Right hindlimb (tissue), 1 donor: ENCODE measurements at places on chromosomes 7 and 10.

- no peak for DNase-seq
These were observed 1223.8 kb downstream of the NXPH1 start for GRCh38 chr7:9657257-9657656.

- no peak for DNase-seq
These were observed 156.7 kb downstream of the BTAF1 start for GRCh38 chr10:92080244-92080643.

DNA sequence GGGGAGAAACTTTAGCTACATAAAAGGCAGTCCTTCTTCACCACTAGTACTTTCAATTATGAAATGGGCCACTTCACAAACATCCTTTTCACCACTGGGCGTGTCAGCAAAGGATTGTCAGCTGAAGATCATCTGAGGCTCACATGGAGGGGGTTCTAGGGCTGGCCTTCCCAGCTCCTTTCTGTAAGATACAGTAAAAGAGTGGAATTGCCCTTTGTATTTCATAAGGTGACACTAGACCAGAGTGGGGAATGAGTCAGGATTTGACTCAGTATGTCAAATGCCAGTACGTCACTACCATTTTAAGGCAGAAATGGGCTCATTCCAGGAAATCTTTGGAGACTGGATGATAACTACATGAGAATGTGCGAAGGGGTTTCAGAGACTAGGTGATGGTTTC is 21.2 kb upstream of the BLOC1S2 start:
- DNase-seq = no peak

DNA sequence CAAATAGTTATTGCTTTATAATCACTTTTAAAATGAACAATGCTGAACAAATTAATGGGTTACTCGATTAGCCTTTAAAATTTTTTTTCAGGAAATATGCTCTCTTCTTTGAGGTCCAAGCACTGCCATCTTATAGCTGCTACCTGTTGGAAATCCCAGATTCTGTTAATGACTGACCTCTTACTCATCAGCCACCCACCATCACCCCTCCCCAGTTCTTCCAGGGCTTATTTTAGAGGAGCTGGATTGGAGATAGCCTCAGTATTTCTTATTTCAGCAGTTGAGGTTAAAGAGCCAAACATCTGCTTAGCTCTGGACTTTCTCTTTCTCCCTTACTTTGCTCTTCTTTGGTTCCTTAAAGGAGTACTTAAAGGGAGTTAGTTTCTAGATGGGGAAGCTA is 420.0 kb downstream of the EXOC4 start:
- DNase-seq = no peak

DNA sequence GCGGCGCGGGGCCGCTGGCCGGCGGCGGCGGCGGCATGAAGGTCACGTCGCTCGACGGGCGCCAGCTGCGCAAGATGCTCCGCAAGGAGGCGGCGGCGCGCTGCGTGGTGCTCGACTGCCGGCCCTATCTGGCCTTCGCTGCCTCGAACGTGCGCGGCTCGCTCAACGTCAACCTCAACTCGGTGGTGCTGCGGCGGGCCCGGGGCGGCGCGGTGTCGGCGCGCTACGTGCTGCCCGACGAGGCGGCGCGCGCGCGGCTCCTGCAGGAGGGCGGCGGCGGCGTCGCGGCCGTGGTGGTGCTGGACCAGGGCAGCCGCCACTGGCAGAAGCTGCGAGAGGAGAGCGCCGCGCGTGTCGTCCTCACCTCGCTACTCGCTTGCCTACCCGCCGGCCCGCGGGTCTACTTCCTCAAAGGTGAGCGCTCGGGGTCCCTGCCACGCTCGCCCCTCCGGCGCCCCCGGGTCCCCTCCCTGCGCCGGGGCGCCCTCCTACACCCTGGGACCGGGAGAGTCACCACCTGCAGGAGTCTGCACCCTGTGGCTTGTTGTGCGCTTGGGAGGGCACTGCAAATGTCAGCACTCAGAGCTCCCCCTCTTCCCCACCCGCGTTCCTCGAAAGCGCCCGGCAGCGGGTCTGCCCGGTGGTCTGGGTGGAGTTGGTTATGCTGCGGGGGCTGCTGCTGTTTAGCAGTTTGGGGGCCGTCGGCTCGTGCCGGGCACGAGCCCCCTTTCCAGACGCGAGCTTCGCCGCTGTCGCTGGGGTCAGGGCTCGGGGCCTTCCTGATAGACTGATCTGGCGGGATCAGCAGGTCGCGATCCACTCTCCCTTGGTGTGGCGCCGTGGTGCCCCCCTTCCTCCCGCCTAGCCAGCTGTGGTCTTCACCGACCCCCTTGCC is 627 bp downstream of the DUSP5 start:
- peak; percentile 65 for DNase-seq
